ENCODE measurements at places on chromosomes 2 and 18. TPM values are rescaled to one million over a fixed set of nuclear protein-coding genes. Genes with fewer than 3 reads are reported as not detected.

GRCh38 chr2:212360068-212360460 lies 178.5 kb downstream of the ERBB4 start:
- DNase-seq = no peak

DNA sequence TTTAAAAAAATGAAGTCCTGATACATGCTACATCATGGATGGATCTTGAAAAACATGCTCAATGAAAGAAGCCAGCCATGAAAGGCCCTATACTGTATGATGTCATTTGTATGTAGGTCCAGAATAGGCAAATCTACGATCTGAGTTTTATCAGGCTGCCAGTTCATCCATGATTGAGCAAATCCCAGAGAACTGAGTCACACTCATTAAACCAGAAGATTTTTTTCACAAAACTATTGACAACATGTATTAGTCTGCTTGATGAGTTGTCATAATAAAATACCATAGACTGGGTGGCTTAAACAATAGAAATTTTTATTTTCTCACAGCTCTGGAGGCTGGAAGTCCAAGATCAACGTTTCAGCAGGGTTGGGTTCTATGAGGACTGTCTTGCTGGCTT lies 130.7 kb downstream of the MREG start:
- no peak for DNase-seq

DNA sequence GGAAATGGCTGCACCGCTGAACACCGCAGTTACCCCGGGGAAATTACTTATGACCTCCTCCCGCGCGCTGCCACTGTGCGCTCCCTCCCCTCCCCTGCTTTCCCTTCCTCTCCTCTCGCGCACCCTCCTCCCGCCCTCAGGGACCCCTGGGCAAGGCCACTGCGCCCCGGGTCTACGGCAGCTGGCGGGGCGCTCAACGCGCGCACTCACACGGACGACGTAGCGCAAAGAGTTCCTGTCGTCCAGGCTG lies 7.9 kb downstream of the ALPP start:
- no peak for DNase-seq

DNA sequence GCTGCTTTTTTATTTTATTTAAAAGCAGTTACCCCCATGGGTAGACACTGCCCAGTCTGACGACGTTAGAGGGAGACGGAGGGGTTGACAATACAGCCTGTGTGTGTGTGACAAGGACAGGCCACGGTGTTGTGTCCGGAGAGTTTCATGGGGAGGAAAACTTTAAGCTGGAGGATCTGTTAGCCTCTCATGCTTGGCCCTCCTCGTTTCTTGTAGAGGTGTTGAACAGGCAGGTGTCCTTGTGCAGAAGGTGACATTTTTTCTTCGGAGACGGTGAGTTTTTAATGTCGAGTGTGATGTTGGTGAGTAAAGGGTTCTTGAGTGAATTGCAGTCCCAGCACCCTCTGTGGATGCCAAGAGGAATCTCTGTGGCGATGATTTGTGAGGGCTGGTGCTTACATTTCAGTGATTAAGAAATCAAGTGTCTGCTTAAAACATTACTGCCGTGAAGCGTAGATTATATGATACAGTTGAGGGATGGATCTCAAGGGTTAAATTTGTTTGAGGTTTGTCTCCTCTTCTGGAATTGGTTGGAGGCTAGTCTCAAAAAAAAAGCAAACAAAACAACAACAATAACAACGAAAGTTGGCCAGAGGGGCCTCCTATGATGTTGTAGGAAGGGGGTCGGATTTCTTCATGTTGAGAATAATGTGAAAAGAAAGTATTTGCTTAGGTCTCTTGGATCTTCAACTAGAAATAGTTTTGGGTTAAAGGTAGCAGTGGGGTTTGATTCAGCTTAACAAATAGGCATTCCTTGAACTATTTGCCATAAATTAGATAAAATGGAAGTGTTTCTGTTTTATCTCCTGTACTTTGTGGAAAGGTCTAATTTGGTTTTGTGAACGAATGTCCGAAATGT lies 1.6 kb downstream of the NCOA1 start:
- peak; percentile 1 for DNase-seq

DNA sequence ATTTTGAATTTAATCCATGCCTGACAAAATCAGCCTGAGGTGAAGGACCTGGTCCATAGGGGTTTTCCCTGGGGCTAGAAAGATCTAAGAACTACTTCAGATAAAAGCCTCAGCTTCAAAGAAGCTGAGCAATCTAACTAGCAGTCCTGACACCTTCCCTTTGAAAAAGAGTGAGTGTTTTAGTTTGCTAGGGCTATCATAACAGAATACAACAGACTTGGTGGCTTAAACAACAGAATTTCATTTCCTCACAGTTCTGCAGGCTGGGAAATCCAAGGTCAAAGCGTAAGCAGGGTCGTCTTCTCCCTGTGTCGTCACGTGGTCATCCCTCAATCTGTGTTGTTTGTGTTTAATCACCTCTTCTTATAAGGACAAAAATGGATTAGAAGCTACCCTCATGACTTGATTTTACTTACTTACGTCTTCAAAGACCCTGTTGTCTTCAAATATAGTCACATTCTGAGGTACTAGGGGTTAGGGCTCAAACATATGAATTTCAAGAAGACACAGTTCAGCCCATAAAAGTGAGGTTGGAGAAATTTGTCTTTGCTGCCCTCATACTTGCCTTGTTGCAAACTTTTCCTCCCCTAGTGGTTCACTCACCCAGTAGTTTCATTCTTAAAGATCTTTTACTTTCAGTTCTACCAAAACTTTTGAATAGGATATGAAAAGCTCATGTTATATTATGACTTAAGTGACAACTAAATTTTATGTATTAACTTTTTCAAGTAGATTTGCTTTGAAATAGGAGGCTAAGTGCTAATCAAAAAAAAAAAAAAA lies 673.8 kb downstream of the ARHGAP15 start:
- DNase-seq = no peak

GRCh38 chr2:127439343-127439742 lies 21.1 kb downstream of the PROC start:
- no peak for DNase-seq

DNA sequence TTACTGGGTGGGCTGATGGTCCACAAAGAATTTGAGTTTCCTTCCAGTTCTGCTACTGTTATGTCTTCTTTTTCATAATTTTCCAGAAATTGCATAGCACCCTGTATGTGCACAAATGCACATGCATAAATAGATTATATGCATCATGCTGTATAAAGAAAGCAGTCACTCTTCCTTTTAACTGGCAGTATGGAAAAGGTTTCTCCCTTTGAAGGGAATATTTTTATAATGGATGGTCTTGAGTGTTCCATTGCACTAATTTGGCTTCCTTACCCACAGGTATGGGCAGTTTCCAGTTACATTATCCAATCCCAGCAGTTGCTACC lies 154.4 kb downstream of the NAPG start:
- DNase-seq = no peak

- DNase-seq = no peak
These were observed 242.4 kb upstream of the SLC39A10 start for GRCh38 chr2:195414537-195415100.

DNA sequence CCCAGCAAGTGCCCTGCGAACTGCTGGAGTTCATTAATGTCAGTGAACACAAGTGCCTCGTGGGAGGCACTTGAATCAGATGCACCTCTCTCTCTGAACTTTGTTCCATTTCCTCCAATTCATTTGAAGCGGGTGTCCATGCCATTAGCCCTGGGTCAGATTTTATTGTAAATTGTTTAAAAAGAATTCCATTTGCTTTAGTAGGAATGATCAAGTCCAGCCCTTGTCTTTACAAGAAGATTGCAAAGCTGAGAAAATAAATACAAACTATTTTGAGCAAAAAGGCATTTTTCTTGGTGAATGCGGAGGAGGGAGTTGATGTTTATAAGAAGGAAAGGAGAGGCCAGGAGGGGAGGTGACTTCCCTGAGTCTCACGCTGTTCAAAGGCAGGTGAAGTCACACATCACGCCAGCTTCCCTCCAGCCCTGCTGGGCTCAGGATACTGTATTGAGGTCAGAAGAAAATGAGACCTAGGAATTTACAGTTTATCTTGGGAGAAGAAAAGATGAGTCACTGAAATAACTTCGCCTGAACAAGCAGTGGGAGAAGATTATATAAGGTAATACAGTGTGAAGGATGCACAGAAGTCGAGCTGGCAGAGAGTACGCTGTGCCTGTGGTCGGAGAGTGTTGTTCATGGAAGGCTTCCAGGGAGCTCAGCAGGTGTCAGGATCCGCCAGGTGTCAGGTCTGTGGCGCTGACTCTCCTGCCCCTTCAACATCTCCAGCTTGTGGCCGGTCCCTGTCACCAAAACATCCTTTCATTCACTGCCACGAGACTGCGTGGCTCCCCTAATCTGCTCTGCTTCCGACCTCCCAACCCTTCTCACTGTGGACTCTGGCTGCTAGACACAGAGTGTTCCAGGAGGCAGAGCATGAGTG lies 36.5 kb downstream of the EFR3B start:
- DNase-seq = no peak

DNA sequence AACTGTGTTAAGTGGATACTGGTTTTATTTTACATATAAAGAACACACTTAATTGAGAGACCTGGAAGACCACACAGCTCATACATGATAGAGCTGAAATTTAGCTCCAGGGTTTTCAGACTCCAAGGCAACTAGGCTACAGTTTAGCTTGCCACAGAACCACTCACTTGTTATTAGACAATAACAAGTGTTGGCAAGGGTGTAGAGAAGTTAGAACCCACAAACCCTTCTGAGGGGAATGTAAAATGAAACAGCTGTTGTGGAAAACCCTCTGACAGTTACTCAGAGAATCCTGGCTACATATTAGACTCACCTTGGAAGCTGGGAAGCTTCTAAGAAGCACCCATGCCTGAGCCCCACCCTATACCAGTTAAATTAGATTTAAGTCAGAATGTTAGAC lies 75.3 kb downstream of the MAP3K20 start:
- DNase-seq = no peak

DNA sequence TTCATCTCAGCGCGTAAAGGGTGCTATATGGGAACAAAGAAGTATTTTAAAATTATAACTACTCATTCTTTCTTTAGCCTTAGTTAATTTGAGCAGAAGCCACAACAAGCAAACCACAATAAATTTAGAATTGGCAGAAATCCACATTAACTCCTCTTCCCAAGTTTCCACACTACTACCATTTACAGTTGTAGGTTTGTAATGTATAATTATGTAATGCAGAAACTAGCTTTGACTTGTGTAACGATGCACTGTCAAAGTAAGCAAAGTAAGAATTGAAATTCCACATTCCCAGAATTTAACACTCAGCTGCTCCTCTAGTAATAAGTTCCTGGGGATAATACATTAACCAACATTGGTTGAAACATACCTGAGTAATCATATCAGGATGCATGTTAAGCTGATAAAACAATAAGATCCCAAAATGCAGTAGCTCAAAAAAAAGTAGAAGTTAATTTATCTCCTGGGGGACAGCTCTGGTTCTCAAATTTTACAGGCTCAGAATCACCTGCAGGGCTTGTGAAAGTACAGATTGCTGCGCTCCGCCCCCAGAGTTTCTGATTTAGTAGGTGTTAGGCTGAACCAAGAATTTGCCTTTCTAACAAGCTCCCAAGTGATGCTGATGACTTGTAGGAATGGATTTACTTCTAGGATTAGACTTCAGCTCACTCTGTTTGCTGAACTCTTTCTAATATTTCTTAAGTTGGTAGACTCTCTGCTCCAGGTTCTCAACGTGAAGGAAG lies 9.9 kb downstream of the GRP start:
- no peak for DNase-seq

The NT5C1B gene
- total RNA-seq = not detected

The NEU2 gene
- total RNA-seq = not detected

The SIX2 gene
- total RNA-seq = not detected

The THADA gene
- 42.1 TPM for total RNA-seq

The RPRM gene
- not detected for total RNA-seq

Measured in CD4-positive, alpha-beta memory T cell (primary cell).